ENCODE measurements at places on chromosomes 12 and 14.

- DNase-seq, result no peak
Observed at GRCh38 chr12:57063991-57064685, 14.2 kb upstream of the MYO1A start.

GRCh38 chr12:54561164-54561563 lies 11.8 kb downstream of the PDE1B start:
- DNase-seq, result no peak

DNA sequence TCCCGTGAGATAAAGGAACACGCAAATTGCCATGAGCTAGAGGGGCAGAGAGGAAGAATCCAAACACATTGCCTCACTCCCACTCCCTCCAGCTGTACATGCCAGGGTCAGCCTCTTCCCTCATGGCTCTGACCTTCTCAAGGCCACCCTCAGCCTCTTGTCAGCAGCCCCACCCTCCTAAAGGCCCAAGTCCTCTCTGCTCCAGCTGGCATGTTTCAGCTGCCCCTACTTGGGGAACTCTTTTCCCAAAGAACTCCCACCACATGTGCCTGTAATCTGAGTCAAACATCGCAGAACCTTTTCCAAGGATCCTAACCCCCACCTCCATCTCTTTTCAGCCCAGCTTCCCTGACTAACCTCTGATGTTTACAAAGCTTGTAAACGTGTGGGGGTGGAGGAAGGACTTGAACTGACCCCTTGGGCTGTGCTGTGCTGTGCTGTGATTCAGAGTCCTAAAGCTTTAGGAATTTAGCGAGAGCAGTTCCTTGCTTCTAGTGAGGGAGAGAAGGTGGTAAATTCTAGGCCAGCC lies 7.3 kb upstream of the CACNB3 start:
- DNase-seq, result no peak

GRCh38 chr12:122827258-122827657 lies 8.0 kb upstream of the HIP1R start:
- DNase-seq, result no peak

GRCh38 chr14:89373185-89373584 lies 43.8 kb downstream of the FOXN3 start:
- DNase-seq, result no peak

- no peak for DNase-seq
Observed at GRCh38 chr14:59997966-59998365, 78.0 kb downstream of the LRRC9 start.

- no peak for DNase-seq
Observed at GRCh38 chr12:132407992-132408391, 78.6 kb upstream of the GALNT9 start.

DNA sequence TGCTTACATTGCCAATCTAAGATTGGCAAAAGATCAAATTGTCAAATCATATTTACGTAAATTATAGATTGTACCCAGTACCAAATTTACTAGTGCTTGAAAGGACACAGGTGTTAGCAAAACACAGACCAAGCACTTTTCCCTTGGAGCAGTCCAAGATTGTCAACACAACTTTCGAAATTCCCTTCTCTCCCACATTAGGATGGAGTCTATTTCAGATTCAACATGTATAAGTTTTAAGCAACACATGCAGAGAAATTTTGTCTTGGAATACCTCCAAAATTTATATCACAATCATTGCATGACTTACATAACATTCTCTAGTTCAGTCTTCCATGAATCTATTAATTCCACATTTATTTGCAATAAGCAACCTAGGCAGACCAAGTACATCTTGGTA lies 74.9 kb upstream of the SLCO1C1 start:
- no peak for DNase-seq

- no peak for DNase-seq
Observed at GRCh38 chr12:124406043-124406442, 111.2 kb downstream of the RFLNA start.

DNA sequence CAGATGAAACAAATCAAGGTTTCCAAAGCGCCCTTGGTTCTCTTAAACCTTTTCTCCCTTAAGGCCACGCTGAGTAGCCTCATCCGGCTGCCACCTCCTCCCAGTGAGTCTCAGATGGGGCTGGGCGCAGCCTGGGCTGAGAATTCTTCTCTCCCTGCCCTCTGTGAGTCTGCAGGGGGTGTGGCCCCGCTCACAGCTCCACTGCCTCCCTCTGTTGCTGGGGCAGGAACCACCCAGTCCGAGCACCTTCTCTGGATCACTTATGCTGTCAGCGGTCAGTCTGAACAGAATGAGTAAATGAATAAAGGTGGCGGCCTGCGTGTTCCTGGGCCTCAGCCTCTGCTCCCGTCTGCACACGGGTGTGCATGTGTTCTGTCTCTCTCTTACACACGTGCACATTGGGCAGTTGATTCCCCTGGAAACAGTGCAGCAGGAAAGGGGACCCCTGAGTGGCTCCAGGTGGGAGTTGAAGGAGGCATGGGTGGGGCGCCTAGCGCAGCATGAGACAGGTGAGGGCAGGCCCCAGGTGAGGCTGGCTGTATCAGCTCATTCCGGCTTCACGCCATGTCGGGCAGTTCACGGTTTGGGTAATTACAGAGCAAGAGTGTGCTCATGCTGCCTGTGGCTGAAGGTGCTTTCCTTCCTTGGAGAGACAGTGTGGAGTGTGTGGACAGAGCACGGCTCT lies 4.3 kb downstream of the PAPLN start:
- no peak for DNase-seq

DNA sequence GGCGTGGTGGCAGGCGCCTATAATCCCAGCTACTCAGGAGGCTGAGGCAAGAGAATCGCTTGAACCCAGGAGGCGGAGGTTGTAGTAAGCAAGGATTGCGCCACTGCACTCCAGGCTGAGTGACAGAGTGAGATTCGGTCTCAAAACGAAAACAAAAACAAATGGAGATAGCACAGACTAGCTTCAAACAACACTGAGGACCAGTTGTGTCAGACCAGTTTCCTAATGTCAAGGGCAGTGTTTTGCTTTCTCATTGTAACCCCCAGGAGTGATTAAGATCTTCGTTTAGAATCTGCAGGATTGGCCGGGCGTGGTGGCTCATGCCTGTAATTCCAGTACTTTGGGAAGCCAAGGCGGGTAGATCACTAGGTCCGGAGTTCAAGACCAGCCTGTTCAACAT lies 18.5 kb downstream of the RPGRIP1 start:
- no peak for DNase-seq

GRCh38 chr14:24037658-24038037 lies 14.2 kb upstream of the CARMIL3 start:
- peak; percentile 62 for DNase-seq

DNA sequence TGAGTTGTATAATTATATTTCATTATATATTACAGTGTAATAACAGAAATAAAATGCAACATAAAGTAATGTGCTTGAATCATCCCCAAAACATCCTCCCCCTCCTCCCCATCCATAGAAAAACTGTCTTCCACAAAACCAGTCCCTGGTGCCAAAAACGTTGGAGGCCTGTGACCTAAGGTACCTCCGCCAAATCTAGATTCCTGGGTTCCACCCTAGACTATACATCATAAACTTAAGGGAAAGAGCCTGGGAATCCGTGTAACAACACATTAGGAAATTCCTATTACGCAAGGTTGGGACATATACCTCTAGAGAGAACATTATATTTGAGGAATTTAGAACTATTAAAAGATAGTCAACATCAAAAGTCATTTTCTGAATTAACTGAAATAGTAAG lies 38.0 kb downstream of the SPPL3 start:
- DNase-seq, result no peak

- DNase-seq, result no peak
Observed at GRCh38 chr14:33273978-33274377, 335.3 kb downstream of the NPAS3 start.

DNA sequence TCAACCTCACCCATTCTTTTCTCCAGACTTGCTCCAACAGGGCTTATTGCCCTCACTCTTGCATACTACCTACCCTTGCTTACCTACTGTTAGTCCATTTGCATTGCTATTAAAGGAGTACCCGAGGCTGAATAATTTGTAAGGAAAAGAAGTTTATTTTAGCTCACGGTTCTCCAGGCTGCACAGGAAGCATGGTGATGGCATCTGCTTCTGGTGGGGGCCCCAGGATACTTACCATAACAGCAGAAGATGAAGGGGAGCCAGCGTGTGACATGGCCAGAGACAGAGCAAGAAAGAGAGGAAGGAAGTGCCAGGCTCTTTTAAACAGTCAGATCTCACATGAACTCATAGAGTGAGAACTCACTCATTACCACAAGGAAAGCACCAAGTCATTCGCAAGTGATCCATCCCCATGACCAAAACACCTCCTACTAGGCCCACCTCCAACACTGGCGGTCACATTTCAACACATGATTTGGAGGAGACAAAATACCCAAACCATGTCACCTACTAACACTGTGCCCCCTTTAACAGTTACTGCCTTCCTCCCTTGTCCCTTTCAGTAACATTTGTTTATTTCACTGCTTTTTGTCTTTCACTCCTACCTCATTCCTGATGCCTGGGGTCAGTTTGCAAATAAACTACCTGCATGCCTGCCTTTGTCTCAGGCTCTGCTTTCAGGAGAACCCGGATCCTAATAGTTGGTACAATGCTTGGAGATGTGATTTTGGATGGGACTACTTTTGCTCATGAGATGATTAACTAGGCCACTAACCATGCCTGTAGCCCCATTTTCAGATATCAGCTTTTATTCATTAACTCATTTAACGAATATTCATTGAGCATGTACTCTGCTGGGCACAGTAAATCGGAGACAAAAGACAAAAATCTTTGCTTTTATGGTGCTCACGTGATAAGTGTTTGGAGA lies 41.6 kb upstream of the CSRP2 start:
- DNase-seq, result no peak

GRCh38 chr14:58637391-58638230 lies at the start of gene DACT1:
Gene DACT1, plus strand, starts transcription at chr14:58637962. Its CDS starts 241 bp downstream, at chr14:58638203.
- peak; percentile 51 for DNase-seq

GRCh38 chr12:92208613-92209121 lies 63.0 kb upstream of the BTG1 start:
- no peak for DNase-seq

GRCh38 chr12:84976133-84976532 lies 59.9 kb downstream of the TSPAN19 start:
- DNase-seq, result no peak

GRCh38 chr12:18578191-18578590 lies 159.6 kb downstream of the PLCZ1 start:
- no peak for DNase-seq

DNA sequence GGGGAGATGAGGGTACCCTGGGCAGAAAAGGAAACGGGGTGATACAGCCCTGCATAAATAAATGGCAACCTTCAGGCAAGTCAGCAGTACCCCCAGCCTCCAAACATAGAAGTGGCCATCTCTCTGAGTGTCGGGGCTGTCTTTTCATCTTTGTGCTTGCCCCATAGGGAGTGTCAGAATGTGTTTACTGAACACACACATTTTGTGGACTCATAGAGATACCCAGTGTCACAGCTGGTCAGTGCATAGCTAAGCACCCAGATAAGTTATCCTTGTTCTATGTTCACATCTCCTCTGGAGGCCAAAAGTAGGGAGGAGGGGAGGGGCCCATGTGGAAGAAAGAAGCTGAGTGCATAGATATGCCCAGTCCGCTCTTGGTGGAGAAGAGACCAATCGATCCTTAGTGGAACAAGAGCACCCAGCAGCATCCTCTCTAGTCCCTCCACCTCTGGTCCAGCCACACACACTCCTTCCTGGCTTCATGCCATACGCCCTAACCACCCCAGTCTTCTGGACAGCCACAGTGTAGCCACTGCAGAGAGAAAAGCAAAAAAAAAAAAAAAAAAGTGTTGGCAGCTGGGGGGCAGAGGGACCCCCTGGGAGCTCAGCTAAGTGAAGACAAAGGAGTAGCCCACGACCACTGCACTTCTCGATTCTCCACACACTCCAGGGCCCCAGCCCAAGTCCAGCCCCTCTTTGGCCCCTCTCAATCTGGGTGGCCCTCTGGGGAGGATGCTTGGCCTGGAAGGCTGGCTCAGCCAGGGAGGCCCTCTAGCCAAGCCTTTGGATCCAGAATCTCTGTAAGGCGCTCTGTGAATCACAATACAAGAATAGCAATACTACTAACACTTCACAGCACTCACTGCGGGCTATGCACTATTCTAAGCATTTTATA lies 2.6 kb downstream of the ITGA7 start:
- DNase-seq, result no peak

DNA sequence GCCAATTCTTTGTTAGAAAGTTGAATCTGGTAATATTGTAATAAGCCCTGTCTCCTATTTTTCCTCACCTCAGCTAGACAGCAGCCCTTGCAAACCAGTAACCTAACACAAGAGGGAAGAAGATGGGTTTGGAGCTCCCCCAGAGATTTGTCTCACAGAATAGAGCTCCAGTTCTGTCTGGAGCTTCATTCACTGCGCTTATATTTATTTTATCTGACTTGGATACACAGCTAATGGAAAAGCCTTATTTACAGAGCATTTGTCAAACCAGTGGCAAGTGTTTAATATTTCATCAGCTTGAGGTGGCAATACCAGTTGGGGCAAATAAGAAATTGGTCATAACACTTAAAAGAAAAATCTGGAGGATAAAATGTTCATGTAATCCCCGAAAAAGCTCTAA lies 1094.0 kb downstream of the FSCB start:
- no peak for DNase-seq

GRCh38 chr14:101726954-101727302 lies 34.6 kb upstream of the PPP2R5C start:
- DNase-seq, result no peak

- no peak for DNase-seq
Observed at GRCh38 chr14:100778526-100778882, 47.4 kb upstream of the MEG3 start.

- no peak for DNase-seq
Observed at GRCh38 chr12:79522989-79523386, 167.8 kb downstream of the PAWR start.

GRCh38 chr12:103833095-103833775 lies 7.8 kb downstream of the NT5DC3 start:
- DNase-seq, result no peak

GRCh38 chr14:74698465-74698864 lies 14.4 kb downstream of the AREL1 start:
- DNase-seq, result no peak

DNA sequence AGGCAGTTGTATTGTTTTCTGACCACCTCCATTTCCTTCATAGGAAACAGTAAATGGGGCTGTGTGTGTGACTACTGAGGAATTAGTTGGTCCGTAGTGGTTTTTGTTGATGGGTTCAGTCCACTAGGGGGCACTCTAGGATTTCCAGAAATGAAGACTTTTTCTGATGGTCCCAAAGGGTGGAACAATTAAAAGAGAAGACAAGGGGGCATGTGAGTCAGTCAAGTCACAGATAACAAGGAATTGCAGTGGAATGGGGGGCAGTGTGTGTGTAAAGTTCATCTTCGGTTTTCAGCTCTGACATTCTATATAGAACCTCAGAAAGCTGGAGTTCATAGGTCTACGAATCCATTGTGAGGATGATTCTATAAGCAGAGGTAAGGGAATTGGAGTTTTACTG lies 186.6 kb upstream of the OR4E1 start:
- DNase-seq, result no peak
